AG20443 (cell line): ENCODE measurements at places on chromosomes 3 and 15.

- DNase-seq = no peak
Measured at GRCh38 chr3:20104167-20104661, 64.0 kb downstream of the KAT2B start.

GRCh38 chr15:75729326-75730069, 16.9 kb upstream of the CSPG4 start:
- DNase-seq = no peak

- DNase-seq = peak; percentile 94
Measured at GRCh38 chr3:54853573-54854404, 74.1 kb downstream of the LRTM1 start.

- DNase-seq = no peak
Measured at GRCh38 chr3:141071681-141072260, 20.6 kb downstream of the SPSB4 start.

DNA sequence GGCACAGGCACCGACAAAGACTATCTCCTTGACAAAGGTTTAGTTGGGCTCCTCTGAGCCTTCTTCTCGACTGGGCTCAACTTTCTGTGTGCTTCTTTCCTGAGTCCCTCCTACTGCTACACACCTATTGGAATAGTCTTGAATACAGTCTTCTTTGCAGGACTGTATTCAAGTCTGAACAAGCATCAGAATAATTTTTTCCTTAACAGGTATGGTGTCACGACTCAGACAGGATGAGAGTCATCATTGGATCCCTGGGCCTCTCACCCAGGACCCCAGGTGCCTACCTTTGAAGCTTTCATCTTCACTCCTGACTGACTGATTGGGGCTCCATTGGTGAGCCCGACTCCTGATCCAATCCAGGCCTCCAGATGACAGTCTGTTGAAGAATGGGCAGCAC, 66.3 kb downstream of the CRYGS start:
- DNase-seq = no peak

- no peak for DNase-seq
Measured at GRCh38 chr15:88042047-88042446, 214.5 kb downstream of the NTRK3 start.

DNA sequence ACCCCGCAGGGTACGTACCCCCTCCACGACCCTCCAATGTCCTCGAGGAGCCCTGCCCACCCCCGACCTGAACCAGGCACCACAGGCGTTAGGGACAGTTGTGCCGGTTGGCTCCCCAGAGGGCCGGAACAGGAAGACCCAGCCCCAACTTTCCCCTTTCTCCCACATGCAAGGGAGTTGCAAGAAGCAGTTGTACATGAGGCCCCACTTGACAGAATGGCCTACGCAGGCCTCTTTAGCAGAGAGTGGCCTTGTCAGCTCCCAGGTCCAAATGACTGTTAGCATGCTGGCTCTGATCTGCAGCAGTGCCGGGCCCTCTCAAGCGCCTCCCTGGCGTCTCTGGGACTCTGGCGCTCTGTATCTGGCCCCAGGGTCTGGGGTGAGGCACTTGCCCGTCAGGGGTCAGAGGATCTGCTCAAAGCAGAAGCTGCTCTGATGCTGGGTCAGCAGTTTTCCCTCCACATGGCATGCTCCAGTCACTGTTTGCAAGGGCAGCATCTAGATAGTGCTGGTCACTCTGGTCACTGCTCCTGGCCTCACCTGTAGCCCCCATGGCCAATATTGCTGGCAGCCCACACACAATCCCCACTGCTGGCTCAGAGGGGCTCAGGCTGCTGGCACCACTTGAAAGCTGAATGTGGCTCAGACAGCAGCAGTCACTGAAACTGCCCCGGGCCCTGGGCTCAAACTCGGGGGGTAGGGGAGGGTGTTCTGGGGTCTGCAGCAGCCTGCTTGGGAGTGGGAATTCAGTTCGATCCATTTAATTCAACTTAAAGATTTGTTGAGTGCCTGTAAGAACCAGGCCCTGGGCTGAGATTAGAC, 254.5 kb downstream of the FAM43A start:
- no peak for DNase-seq

- no peak for DNase-seq
Measured at GRCh38 chr3:64501298-64501906, 186.4 kb downstream of the ADAMTS9 start.

DNA sequence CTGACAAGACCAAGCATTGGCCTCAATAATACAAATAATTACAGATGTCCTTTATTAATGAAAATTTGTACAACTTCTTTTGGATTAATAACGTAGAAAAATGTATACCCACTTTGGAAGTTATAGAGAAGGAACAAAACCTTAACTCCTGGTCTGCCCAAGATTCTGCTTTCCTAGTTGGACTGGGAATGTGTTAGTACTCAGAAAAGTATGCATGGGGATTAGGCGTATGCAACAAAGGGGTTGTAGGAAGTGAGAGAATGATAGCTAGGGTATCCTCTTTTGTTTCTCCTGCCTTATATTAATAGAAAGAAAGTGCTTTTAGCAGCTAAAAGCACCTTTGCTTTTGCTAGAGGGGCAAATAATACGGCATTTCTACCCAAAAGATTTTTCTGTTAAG, 116.2 kb upstream of the LRRFIP2 start:
- peak; percentile 40 for DNase-seq

DNA sequence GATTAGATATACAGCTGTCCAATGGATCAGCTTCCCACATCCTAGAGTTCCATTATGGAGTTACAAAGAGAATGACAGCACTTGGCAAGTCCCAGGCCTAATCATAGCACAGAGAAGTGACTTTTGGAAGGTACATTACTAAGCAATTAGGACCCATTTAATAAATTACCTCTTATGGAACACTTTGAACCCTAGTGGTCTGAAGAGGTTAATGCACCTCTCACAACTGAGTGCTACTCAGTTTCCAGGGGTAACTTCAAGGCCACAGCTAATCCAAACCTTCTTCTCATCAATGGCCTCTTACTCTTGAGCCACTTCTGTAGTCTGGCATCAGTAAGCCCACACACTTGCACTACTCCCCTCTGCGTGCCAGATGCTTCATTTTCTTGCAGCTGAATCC, 34.9 kb upstream of the MEIS2 start:
- no peak for DNase-seq

GRCh38 chr3:195181113-195181498, 89.9 kb downstream of the XXYLT1 start:
- DNase-seq = no peak

GRCh38 chr3:158709666-158710083, 22.6 kb downstream of the RARRES1 start:
- peak; percentile 89 for DNase-seq

DNA sequence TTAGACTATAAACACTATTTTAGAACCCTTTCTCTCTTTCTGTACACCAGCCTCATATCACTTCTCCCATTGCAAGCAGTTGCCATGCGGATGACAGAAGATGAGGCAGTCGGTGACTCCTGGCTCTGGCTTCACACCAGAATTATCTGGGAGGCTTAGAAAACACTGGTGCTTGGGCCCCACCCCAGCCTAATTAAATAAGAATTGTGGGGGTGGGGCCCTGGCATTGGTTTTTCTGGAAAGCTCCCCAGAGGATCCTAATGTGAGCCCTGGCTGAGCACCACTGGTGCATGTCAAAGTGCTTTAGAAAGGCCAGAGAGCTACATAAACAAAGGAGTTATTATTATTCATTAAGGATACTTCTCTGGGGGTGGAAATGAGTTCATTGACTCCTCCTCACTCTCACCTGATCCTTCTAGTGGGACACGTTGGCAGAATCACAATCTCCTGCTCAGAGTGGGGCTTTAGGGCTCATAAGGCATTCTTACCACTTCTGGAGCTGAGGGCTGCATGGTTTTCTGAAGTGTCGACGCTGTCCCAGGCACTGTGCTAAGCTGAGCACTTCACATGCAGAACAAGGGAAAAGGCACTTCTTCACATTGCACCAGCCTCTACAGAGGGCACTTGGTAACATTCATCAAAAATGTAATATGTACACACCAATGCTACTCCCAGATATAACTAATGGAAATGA, 188.5 kb upstream of the TLE3 start:
- DNase-seq = peak; percentile 2

- DNase-seq = no peak
Measured at GRCh38 chr3:171455603-171456550, 4.3 kb downstream of the TNIK start.

DNA sequence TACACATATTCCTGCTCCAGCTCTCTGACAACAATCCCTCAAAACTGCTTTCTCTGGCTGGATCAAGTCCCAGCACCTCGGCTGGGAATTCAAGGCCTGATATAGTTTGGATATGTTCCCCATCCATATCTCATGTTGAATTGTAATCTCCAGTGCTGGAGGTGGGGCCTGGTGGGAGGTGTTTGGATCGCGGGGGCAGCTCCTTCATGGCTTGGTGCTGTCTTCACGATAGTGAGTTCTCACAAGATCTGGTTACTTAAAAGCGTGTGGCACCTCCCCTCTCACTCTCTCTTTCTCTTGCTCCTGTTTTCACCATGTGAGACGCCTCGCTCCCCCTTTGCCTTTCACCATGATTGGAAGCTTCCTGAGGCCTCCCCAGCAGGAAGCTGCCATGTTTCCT, 47.4 kb upstream of the SYN2 start:
- no peak for DNase-seq

GRCh38 chr15:51536965-51537574, 85.5 kb downstream of the DMXL2 start:
- peak; percentile 48 for DNase-seq

DNA sequence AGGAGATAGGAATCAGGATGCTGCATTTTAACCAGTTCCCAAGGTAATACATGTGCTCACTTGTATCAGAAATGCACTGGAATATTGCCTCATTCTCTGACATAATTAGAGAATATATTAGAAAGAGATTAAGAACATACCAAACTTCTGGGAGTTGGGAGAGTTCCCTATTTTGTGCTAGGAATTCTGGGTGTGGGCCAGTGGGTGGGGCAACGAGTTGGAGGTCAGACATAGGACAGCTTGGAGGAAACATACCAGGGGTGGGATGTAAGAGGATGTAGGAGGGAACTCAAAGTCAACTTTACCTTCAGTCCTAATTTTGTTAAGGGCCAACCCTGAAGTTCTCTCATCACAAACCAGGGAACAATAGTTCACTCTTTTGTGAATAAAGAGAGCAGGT, 83.6 kb downstream of the SLC7A14 start:
- peak; percentile 66 for DNase-seq

DNA sequence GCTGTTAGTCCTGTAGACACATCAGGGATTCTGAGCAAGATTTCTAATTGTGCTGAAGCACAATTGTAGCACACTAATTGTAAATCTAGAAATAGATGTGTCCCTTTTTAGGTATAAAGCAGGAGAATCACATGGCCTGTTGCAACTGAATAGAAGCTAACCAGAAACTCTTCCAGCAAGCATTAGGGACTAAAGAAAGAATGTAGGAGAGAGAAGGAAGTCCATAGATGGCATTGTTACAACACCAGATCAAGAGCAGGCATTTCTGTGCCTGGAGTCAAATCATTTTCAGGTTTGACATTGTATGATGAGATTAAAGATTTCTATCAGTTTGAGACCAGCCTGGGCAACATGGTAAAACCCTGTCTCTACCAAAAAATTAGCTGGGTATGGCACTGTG, 27.4 kb downstream of the CALML4 start:
- peak; percentile 70 for DNase-seq

GRCh38 chr3:41094351-41094750, 105.0 kb upstream of the CTNNB1 start:
- no peak for DNase-seq

DNA sequence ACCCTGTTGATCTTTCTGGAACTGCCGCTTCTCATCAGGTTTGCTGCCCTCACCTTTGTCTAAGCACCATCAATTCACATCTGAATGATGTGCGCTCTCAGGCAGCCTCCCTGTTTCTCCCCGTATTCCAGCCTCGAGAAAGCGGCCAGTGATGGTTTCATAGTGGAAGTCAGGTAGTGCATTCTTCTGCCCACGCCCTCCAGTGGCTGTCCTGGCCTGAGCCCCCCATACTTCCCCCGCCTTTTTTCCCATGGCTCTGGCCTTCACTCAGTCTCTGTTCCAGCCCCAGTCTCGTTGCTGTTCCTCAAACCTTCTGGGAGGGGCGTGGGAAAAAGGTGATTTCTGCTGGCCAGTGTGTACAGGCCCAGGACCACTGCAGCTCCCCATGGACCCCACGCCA, 101.3 kb downstream of the ASB7 start:
- DNase-seq = no peak
